ENCODE measurements at places on chromosomes 2 and 18.
A peak's percentile ranks its signal among the peaks of the same experiment; 100 is the strongest.

DNA sequence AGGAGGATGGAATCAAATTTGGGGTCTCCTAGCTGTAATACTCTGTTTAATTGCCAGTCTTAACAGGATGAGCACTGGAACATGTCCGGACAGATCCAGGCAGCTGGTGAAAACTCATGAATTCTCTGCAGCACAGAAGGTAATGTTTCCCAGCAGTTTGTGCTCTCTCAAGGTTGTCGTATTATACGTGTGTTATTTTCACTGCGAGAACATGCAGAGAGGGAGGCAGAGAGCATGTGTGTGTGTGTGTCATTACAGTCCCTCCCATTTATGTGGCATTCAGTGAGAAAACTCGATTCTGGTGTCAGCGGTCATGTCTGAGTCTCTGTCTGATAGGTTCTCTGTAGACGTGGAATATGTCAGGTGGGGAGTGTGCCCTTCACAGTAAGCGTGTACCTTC lies 150.2 kb upstream of the POU3F3 start:
- DNase-seq, result no peak

GRCh38 chr18:53153800-53154199 lies 813.8 kb downstream of the DCC start:
- no peak for DNase-seq

DNA sequence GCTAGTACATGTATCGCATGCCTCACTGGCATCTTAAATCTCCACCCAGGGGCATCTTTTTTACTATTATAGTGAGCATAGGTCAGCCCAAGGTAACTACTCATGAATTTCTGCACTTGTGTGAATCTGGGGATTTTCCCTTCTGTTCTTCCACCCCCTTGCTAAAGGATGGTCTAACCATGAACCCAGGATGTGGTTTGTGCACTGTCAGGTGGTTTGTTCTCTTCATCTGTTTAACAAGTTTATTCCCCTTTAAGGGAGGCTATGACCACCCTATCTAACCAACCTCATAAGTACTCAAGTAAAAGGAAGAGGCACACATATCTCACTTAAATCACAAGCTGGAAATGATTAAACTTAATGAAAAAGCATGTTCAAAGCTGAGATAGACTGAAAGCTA lies 243.0 kb downstream of the RPRM start:
- no peak for DNase-seq

DNA sequence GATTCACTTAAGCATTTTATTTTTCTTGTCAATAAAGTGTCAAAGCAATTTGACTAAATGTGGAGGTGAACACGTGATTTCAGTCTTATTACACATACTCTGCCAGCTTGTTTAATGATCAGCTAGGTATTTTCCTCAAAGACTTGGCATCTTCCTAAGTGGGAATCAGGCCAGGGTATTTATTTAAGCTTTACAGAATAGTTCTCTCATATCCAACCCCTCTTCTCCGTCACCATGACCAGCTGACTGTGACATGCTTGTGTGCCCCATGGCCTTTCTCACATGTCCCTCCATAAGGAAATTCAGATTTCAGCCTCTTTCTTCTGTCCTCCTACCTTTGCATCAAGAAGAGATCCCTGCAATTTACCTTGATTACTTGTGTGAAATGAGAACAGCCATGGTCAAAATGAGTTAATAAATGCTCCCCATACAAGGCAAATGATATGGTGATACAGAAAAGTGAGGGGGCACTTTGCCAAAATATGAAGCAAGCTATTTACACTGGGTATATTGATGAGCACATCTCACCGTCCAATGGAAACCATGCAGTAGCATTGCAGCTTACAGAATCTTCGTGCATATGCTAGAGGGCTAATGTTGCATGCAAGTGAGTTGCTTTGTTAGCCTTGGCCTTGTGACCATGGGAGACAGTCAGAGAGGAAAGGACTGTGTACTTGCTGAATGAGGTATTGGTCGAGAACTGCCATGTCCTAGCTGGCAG lies 202.2 kb downstream of the RNF152 start:
- DNase-seq, result no peak

DNA sequence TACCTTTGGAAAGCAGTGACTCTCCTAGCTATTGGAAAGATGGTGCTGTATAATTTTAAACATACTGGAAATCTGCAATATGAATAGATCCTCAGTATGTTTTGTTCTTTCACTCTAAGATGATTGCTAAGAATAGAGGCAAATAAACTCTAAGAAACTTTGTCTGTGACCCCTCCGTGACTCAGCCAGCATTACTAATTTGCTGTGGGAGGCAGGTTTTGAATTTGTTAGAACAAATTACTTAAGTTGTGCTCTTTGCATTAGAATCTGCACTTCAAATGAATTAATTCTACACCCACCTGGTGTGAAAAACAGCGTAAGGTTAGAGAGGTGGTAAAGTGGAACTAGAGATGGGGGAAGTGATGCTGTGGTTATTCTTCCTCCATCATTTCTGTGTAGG lies 142.2 kb downstream of the RAPGEF4 start:
- no peak for DNase-seq

DNA sequence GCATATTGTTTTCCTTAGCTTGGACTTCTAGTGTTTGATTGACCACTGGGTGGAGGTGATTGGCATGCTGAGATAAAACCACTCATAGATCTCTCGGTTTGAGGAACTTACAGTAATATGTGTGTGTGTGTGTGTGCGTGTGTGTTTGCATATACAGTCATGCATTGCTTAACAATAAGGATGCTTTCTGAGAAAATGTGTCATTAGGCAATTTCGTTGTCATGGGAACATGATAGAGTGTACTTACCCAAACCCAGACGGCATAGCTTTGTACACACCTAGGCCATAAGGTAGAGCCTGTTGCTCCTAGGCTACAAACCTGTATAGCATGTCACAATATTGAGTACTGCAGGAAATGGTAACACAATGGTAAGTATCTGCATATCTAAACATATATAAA lies 167.3 kb downstream of the NYAP2 start:
- no peak for DNase-seq

GRCh38 chr2:133993160-133993559 lies 260.7 kb upstream of the MGAT5 start:
- DNase-seq, result peak; percentile 12

DNA sequence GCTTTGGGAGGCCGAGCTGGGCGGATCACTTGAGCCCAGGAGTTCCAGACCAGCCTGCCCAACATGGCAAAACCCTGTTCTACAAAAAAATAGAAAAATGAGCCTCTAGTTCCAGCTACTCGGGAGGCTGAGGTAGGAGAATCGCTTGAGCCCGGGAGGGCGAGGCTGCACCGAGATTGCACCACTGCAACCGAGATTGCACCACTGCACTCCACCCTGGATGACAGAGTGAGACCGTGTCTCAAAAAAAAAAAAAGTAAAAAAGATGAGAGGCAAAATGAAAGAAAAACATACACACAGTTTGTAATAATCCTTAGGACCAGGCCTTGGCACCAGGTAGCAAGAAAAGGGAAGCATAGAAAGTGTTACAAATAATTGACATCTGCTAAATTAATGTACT lies 22.0 kb downstream of the RBM43 start:
- DNase-seq, result no peak

- no peak for DNase-seq
Observed at GRCh38 chr2:77325395-77325794, 196.8 kb downstream of the LRRTM4 start.

- DNase-seq, result no peak
Observed at GRCh38 chr2:231575612-231576256, 16.9 kb upstream of the TEX44 start.

DNA sequence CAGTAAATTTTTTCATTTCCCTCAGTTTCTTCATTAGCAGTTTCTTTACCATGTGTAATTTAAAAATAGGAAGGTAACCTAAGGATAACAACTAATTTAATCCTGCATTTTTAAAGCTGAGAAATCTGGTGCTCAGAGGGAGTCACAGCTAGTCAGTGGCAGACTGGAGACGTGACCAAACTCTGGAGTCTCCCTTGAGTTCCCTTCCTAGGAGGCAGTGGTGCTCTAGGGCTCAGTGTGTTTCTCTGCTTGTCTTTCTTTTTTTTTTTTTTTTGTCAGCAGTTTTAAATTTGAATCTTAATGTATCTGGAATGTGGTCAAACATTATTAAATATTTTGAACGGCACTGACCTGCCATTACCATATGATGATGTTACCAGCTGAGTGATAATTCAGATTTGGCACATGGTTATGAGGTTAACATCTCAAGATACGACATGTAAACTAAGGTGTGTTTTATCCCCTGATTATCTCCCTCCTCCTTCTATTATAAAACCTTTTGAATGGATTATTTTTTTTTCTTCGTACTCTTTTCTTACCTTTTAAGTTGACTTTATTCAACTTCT lies 226.2 kb downstream of the GALNT13 start:
- no peak for DNase-seq

DNA sequence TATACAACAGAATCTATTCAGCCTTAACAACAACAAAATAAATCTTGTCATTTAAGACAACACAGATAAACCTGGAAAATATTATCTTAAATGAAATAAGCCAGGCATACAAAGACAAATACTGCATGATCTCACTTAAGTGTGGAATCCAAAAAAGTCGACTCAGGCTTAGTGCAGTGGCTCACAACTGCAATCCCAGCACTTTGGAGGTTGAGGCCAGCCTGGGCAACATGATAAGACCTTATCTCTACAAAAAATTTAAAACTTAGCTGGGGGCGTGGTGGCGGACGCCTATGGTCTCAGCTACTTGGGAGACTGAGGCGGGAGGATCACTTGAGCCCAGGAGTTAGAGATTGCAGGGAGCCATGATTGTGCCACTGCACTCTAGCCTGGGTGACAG lies 75.2 kb upstream of the RNU4ATAC start:
- DNase-seq, result no peak

DNA sequence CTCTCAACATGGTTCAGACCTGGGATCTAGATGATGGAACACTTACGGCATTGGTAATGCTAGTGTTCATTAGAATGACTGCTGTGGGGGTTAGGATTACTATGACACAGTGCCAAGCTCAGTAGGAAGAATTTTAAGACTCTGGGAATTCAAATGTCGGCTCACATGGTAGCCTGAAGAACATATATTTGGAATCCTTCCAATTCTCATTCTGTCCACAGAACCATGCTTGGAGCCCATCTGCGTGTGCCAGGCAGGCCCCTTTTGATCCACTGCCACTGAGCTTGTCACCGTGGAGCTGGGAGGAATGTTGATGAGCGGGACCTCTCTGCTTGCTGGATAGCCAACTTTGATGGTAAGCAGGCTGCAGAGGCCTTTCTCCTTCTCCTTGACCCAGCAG lies 322.0 kb upstream of the SOX11 start:
- DNase-seq, result no peak

GRCh38 chr2:8659735-8660492 lies 21.9 kb upstream of the ID2 start:
- DNase-seq, result no peak

DNA sequence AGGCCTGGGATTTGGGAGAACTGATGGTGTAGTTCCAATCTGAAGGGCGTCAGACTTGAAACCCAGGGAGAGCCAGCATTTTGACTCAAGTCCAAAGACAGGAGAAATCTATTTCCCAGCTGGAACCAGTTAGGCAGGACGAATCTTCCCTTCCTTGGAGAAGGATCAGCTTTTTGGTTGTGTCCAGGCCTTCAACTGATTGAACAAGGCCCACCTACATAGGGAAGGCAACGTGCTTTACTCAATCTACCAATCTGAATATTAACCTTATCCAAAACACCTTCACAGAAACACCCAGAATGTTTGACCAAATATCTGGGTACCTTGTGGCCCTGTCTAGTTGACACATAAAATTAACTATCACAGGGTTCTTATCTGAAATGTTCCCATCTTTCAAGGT lies 221.9 kb upstream of the DLGAP1 start:
- no peak for DNase-seq
